ENCODE measurements at places on chromosomes 3 and 15. TPM values are rescaled to one million over a fixed set of nuclear protein-coding genes. Genes with fewer than 3 reads are reported as not detected.

Gene CYP8B1
- total RNA-seq = not detected

Gene TSPAN3
- total RNA-seq = 29.1 TPM

Gene MNS1
- total RNA-seq = 0.10 TPM

GRCh38 chr3:190671658-190672057, 157.8 kb downstream of the IL1RAP start:
- H3K4me3 ChIP-seq = no peak overlapping the region
- no peaks in the 10 kb centered on the region for H3K4me1 ChIP-seq
- H3K36me3 ChIP-seq = no peaks in the 10 kb centered on the region

DNA sequence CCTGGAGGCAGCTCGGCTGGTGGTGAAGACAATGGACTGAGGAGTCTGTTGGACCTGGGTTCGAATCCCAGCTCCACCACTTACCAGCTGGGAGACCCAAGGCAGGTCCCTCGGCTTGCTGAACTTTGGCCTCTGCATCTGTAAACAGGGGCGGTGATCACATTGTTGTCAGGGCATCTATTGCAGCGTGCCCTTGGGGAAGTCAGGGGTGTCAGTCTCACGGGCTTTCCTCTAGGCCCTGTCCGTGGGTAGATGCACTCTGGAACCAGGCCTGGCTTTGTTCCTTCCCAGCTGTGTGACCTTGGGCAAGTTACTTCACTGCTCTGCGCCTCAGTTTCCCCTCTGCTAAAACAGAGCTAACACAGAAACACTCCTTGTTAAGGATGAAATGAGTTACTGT, 68.8 kb upstream of the SLC6A6 start:
- no peak overlapping the region for H3K4me3 ChIP-seq
- H3K27ac ChIP-seq = no peak overlapping the region
- DNase-seq = no peak
- H3K27me3 ChIP-seq = peaks cover under 1% of the 10 kb centered on the region
- no peaks in the 10 kb centered on the region for H3K36me3 ChIP-seq
- H3K4me1 ChIP-seq = no peaks in the 10 kb centered on the region

- no peaks in the 10 kb centered on the region for H3K4me1 ChIP-seq
- peaks cover 6% of the 10 kb centered on the region for H3K27me3 ChIP-seq
- no peak overlapping the region for H3K4me3 ChIP-seq
- no peaks in the 10 kb centered on the region for H3K36me3 ChIP-seq
- no peak overlapping the region for H3K27ac ChIP-seq
- DNase-seq = no peak
Observed at GRCh38 chr15:80662129-80662528, 33.0 kb upstream of the ABHD17C start.

- no peak overlapping the region for H3K4me3 ChIP-seq
- no peak overlapping the region for H3K27ac ChIP-seq
- peak; percentile 43 for DNase-seq
- H3K27me3 ChIP-seq = no peaks in the 10 kb centered on the region
Observed at GRCh38 chr15:92074646-92075045, 221.1 kb downstream of the SLCO3A1 start.

DNA sequence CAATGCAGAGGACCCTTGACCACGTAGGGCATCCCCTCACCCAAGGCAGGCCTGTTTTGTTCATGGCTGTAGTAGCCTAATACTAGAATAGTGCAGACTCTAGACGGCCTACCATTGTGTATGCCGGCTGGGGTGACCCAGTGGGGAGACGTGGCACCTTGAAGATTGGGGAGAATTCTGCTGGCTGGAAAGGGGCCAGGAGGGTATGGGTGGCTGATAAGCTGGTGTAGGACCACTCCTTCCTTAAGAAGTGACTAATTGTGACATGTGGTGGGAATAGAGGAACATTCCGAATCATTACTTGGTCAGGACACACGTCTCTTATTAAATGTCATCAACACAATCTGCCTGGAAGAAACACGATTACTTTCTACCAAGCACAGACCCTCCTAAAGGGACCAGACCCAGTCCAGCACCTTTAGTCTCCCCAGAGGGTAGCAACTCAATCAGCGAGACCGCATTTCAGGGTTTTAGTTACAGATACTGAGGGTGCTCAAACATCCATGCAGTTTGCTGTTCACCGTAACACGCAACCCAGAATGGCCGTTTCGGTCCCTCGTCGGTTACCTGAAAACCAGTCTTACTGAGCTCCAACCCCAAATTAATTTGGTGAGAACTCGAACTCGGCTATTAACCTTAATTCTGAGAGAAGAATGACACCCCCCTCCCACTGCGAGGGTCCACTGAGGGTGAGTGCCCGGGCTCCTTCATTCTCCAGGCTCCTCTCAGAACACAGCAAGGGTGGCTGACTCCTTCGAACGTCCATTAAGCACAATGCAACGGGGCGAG, 1.6 kb upstream of the KLF13 start:
- no peak for DNase-seq
- H3K36me3 ChIP-seq = peaks cover 15% of the 10 kb centered on the region
- peaks cover 22% of the 10 kb centered on the region for H3K4me1 ChIP-seq
- H3K4me3 ChIP-seq = peak overlapping the region; percentile 88

DNA sequence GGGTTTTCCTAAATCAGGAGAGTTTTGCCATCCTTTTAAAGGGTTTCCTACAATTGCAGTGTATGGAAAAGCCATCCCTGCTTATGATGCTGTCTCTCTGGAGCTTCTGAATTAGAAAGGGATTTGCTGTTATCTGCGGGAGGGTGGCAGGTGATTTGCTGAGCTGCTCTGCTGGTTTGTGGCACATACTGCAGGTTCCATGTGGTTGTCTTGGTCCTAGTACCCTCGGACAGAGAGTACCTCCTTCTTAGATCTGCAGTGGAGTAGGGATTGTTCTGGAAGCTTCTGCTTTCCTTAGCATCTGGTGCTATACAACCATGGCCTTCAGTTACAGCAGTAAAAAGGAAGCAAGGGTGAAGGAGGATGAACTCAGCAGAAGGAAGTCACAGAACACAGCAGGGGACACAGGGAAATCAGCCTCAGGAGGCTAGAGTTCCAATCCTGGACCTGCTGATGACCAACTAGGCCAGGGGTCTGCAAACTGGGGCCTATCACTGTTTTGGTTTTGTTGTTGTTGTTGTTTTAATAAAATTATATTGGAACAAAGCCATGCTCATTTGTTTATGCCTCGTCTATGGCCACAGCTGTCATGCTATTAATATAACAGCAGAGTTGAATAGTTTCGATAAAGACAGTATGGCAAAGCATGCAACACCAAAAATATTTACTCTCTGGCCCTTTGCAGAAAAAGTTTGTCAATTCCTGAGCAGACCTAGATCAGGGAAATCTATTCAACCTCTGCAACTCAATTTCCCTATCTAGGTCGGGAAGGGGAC, 39.5 kb downstream of the STARD5 start:
- H3K4me3 ChIP-seq = no peak overlapping the region
- H3K4me1 ChIP-seq = peaks cover 54% of the 10 kb centered on the region
- DNase-seq = no peak
- no peak overlapping the region for H3K27ac ChIP-seq
- peaks cover 3% of the 10 kb centered on the region for H3K36me3 ChIP-seq

Data from activated CD4-positive, alpha-beta memory T cell treated with anti-CD3 and anti-CD28 coated beads for 36 hours (primary cell).